ENCODE measurements at places on chromosomes 5 and 9. TPM values are rescaled to one million over a fixed set of nuclear protein-coding genes. Genes with fewer than 3 reads are reported as not detected.

FANCC gene
- total RNA-seq, result 30.5 TPM

FBN2 gene
- total RNA-seq, result not detected

INSL6 gene
- not detected for total RNA-seq

GABRA1 gene
- total RNA-seq, result not detected

DPM2 gene
- total RNA-seq, result 74.4 TPM

GRCh38 chr9:98870782-98871557 lies 63.5 kb downstream of the GALNT12 start:
- no peaks in the 10 kb centered on the region for H3K36me3 ChIP-seq
- H3K27me3 ChIP-seq, result peaks cover 18% of the 10 kb centered on the region
- no peak overlapping the region for H3K4me3 ChIP-seq
- no peaks in the 10 kb centered on the region for H3K4me1 ChIP-seq
- DNase-seq, result no peak
- no peak overlapping the region for H3K27ac ChIP-seq

DNA sequence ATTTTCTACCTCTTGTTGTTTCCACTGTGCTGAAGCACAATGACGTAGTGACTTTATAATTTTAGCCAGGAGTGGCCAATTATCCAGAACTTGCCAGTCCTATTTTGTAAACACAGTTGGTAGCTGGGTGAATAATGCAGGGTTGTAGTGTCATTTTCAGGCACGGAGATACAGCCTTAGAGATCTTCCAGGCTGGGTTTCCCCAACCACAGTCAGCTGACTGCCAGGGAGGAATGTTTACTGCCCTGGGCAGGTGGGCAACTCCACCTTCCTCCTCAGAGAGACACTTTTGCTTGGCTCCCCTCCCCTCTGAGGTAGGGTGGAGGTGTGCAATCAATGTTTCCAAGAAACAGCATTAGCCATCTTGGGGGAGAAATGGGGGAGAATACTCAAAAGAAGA lies 228.1 kb upstream of the NR4A3 start:
- no peak overlapping the region for H3K27ac ChIP-seq
- H3K27me3 ChIP-seq, result peaks cover 12% of the 10 kb centered on the region
- no peaks in the 10 kb centered on the region for H3K36me3 ChIP-seq
- H3K4me3 ChIP-seq, result no peak overlapping the region

DNA sequence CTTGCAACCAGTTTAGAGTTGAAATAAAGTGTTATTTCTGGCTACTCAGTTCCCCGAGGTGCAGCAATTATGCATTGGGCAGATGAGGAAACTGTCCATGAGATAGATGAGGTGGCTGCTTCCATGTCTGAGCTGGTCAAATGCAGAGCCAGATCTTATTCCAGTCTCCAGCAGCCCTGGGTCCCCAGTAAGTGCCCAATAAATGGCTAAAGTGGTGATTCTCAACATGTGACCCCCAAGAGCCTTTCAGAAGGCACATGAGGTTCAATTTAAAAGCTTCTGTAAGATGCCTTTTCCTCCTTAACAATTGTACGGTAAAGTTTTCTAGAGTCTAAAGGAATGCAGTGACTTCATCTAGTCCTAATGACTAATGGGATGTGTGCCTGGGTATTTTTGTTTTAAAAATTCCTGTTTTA lies 17.5 kb downstream of the ATOX1 start:
- no peaks in the 10 kb centered on the region for H3K27me3 ChIP-seq
- no peak overlapping the region for H3K4me3 ChIP-seq
- H3K36me3 ChIP-seq, result peaks cover 17% of the 10 kb centered on the region
- peaks cover 46% of the 10 kb centered on the region for H3K4me1 ChIP-seq
- DNase-seq, result no peak

GRCh38 chr5:67561151-67561932 lies 364.7 kb upstream of the CD180 start:
- no peak for DNase-seq
- no peak overlapping the region for H3K4me3 ChIP-seq

GRCh38 chr5:54837093-54837492 lies 148.3 kb downstream of the ESM1 start:
- peaks cover 5% of the 10 kb centered on the region for H3K27me3 ChIP-seq
- H3K4me3 ChIP-seq, result no peak overlapping the region
- H3K36me3 ChIP-seq, result no peaks in the 10 kb centered on the region
- no peak for DNase-seq
- no peak overlapping the region for H3K27ac ChIP-seq

- peaks cover 6% of the 10 kb centered on the region for H3K36me3 ChIP-seq
- no peak overlapping the region for H3K27ac ChIP-seq
- no peak for DNase-seq
- peaks cover 4% of the 10 kb centered on the region for H3K4me1 ChIP-seq
- H3K4me3 ChIP-seq, result no peak overlapping the region
Measured at GRCh38 chr9:113756476-113757192, 119.5 kb upstream of the ZNF618 start.

- no peaks in the 10 kb centered on the region for H3K4me1 ChIP-seq
- peaks cover 12% of the 10 kb centered on the region for H3K36me3 ChIP-seq
- no peak for DNase-seq
- H3K27me3 ChIP-seq, result no peaks in the 10 kb centered on the region
Measured at GRCh38 chr5:45741110-45741509, 44.9 kb upstream of the HCN1 start.

All from natural killer cell treated with Interleukin-12 subunit alpha and Interleukin-12 subunit beta and Interleukin-15 and Interleukin-18, amount 100 ng/mL, for 72 hours (primary cell).